HS-5 (cell line): ENCODE measurements at places on chromosomes 5 and 9.
A peak's percentile ranks its signal among the peaks of the same experiment; 100 is the strongest.

- peak; percentile 87 for DNase-seq
Observed at GRCh38 chr5:134224888-134225779, 739 bp downstream of the PPP2CA start.

DNA sequence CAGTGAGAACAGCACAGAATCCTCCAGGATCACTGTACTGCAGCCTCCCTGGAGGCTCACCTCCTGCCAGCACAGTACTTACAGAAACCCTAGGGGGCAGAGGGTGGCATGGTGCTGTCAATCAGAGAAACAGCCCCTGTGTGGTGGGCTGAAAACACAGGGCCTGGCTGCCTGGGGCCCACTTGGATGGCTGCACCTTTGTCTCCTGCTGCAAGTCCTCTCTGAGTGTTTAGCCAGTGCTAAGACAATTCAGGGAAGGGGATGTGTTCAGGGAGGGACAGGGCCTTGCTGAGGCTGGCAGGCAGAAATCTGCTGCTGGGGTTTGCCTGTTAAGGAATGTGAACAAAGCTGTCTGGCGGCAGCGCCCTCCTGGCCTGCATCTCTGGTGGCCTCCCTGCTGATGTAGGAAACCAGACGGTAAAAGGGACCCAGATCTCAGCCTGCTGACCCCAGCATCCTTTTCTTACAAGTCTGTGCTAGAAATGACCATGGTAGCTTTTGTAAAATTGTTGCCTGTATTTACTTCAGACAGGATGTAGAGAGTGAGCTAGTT lies 39.5 kb downstream of the PRRC2B start:
- DNase-seq: no peak

DNA sequence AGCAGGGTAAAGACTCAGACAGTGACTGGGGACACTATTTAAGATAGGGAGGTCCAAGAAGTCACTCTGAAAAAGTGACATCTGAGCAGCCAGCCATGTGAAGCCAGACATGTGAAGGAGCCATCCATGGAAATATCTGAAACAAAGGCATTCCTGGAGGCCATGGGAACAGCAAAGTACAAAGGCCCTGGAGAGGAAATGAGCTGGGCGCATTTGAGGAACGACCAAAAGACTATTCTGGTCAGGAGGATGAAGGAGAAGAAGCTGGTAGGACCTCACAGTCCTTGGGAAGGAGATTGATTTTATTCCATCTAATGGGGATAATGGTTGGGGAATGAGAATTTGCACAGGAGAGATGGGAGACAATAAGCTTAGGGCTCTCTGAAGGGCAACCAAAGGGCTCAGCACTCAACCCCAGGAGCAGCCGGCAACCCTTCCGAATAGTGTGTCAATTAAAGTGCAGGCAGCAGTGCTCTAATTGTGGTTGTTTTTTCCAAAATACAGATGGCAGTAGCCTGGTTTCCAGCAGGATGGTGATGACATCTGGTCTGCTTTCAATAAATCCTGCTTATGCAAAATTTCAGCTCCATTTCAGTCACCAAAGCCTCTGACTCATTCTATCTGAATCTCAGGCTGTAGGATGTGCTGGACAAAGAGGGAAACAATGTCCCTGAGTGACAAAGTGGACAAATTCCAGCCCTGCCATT lies 26.7 kb downstream of the FOXI1 start:
- DNase-seq: peak; percentile 82

DNA sequence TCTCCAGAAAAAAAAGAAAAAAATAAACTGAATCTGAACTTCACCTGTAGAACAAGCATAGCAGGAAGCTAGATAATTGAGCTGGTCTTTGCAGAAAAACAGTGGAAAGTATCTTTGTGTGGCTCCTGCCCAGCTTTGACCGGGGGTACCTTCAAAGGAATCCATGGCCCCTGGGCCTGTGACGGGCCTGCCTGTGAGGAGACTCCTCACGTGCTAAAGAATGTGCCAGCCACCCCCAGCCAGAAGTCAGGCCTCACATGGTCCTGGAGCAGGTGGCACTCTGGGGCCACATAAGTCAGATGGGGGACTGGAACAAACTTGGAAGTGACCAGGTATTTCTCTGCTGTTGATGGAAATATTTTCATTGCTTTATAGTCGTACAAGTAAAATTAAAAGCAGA lies 4.1 kb downstream of the NDUFS6 start:
- no peak for DNase-seq

GRCh38 chr5:135337064-135337463 lies 62.0 kb downstream of the MACROH2A1 start:
- DNase-seq: no peak

- no peak for DNase-seq
Observed at GRCh38 chr5:154709368-154710305, 45.5 kb upstream of the LARP1 start.

DNA sequence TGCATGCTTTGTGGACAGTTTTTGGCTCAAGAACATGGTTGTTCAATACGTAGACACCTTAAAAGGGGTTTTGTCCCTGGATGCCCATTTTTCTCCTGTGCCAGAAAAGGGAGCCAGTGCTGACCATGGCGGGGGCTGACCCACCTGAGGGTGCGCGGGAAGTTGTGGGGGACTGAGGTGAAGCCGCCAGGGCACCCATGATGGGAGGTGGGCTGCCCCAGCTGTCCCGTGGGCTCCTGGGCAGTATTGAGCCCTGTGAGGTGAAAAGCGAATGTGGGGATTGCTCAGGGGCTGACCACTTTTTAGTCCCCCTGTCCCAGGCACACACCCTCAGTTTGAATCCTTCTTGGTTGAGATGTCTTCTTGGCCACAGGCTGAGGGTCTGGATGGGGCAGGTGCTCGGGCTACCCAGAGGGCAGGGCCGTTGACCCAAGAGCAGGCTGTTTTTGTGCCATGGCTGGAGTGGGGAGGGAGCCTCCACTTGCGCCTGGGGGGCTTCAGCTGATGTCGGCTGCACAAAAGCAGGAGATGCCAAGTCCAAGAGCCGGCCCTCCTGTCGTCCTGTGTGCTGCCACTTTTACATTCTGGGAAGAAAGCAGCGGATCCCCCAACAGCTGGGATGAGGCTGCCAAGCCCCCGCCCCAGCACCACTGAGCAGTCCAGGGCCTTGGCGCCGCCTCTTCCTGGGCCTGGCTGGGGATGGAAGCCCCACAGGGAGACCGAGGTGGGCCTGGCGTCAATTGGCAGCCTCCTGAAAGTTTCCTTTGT lies 120.1 kb downstream of the WNK2 start:
- DNase-seq: no peak

GRCh38 chr9:5947912-5948311 lies 57.2 kb downstream of the MLANA start:
- no peak for DNase-seq
